ENCODE measurements at places on chromosomes 16 and 17.
A peak's percentile ranks its signal among the peaks of the same experiment; 100 is the strongest.

GRCh38 chr17:35596530-35597233 lies 9.6 kb downstream of the AP2B1 start:
- no peak for DNase-seq

DNA sequence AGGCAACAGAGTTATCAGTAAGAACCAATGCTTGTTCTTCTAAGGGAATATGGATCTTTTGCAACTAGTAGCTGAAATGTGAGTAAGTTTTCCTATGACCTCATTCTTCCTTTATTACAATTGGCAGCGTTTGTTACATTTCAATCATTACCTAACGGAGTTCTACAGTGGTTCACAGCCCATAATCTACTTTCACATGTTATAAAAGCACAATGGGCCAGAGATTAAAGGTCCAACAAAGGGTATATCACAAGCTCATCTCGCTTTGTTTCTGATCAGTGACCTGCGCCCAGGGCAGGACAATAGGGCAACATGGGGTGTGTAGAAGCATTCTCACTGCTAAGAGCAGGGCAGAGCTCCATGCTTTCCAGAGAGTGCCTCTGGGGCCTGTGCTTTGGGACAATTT lies 279.9 kb upstream of the DYNLRB2 start:
- no peak for DNase-seq

- no peak for DNase-seq
Measured at GRCh38 chr16:3816326-3816725, 64.2 kb downstream of the CREBBP start.

- DNase-seq: no peak
Measured at GRCh38 chr16:65124212-65124548, 2.3 kb upstream of the CDH11 start.

- DNase-seq: no peak
Measured at GRCh38 chr17:74930535-74931036, 5.1 kb upstream of the OTOP3 start.

GRCh38 chr17:6640536-6641246 lies at the start of the genes KIAA0753 and TXNDC17:
KIAA0753 (minus strand) TSS chr17:6640711; CDS start chr17:6635103, 5,608 bp downstream.
TXNDC17 (plus strand) TSS chr17:6641060; CDS start chr17:6641083, 23 bp downstream.
- peak; percentile 92 for DNase-seq

- DNase-seq: no peak
Measured at GRCh38 chr16:50400967-50401348, 32.2 kb upstream of the BRD7 start.

DNA sequence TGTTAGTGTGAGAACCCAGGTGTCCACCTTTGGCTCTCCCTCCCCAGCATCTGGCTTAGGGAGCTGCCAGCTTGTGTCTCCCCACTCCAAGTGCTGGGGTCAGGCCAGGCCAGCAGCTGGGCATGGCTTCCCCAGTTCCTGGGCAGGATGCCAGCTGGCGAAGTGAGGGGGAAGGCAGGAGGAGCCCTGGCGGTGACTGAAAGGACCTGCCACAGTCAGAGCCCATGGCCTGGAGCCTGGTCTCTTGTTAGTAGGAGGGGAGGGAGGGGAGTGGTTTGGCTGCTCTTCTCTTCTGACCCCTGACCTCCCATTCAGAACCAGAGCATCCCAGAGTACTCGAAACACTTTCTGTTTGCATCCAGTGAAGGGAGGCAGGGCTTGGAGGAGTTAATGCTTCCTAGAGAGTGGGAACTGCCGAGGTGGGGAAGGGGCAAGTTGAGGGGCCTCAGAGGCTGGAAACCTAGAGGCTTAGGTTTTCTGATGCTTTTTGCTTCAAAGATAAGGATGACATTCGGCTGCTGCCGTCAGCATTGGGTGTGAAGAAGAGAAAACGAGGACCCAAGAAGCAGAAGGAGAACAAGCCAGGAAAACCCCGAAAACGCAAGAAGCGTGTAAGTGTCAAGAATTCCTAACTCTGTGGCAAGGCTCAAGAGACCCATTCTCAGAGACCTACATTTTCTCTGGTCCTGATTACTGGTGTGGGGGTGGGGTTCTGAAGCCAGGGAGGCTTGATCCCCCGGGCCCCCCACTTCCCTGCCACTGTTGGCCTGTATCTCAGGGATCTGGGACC lies 772 bp downstream of the CHD3 start:
- DNase-seq: peak; percentile 93

DNA sequence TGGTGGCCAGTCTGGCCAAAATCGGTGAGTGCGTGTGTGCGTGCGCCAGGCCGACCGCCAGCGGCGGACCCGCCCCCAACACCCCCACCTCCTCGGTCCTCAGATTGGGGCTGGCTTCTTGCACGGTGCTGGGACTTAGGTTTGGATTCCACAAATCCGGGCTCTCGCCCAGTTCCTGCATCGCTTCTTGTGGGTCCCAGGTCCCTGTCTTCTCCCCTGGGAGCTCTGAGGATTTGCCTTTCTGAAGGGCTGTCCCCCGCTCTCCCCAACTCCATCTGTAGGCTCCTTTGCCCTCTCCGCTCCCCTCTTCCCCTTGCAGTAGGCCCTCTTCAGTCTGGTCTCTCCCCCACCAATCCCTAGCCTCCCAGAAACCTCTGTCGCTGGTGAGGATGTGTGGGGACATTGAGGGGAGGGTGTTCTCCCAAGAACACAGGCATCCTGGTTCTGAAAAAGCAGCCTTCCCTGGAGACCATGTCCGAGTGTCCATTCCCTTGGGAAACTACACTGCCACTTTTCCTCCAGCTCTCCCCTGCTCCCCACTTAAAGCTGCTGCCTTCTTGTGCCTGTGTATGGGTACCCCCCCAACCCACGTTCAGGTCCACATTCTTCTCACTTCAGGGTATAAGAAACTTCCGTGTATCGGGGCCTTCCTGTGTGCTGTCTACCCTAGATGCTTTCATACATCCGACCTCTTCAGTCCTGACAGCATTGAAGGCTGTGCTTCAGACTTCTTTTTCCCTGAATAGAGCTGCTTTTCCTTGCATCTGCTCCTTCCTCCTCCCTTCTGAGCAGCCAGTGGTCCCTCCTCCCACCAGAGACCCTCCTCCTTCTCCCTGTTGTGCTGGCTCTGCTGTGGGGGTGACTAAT lies 632 bp downstream of the SLC9A5 start:
- DNase-seq: no peak

DNA sequence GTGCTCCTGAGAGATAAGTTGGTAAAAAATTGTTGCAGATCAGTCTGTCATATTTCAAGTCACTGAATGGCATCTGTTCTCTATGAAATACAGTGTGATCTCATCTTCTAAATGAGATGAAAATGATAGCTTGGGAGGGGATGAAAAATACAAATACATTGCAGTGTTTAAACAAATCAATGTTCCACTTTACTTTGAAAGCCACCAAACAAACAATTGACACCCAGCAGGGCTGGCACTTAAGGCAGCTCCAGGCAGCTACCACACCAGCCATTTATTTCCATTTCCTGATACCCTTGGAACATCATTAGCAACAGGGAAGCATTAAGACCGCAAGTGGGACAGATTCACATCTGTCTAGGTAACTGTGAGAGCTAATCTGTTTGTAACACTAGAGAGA lies 827.6 kb upstream of the KIF2B start:
- DNase-seq: peak; percentile 30

- no peak for DNase-seq
Measured at GRCh38 chr17:27862840-27863239, 30.3 kb downstream of the LYRM9 start.

DNA sequence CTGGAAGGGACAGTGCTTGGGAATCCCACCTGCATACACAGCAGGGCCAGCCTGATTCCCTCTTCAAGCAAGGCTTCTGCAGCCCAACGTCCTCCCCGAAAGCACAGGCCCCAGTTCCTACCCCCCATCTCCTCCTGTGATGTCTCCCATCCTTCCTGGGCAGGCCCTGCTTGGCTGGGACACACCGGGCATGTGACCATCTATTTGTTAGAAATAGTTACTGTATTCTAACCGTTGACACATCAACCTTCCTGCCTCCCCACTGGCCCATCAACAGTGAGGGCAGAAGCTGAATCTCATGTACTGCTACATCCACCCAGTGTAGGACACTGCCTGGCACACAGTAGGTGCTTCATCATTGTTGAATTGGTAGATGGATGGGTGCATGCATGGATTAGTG lies 10.7 kb downstream of the PRR29 start:
- DNase-seq: no peak

DNA sequence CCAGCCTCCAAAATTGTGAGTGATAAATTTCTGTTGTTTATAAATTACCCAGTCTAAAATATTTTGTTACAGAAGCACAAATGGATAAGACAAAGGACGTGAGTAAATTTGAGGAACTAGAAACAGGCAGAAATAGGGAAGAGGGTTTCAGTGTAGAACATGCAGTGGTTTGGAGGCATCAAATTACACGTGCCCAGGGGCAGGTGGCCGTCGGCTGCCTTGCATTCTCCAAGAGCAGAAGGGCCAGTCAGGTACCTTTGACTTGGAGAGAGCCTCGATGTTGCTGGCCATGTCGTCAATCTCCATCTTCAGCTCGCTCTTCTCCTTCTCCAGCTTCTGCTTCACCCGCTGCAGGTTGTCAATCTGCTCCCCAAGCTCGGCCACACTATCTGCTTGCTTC lies 54.3 kb downstream of the MYH13 start:
- DNase-seq: no peak

- DNase-seq: no peak
Measured at GRCh38 chr17:75447951-75448856, 8.2 kb upstream of the TMEM94 start.

- DNase-seq: no peak
Measured at GRCh38 chr17:82303944-82304808, 13.2 kb downstream of the CD7 start.
